ENCODE measurements at places on chromosomes 7 and 10.

DNA sequence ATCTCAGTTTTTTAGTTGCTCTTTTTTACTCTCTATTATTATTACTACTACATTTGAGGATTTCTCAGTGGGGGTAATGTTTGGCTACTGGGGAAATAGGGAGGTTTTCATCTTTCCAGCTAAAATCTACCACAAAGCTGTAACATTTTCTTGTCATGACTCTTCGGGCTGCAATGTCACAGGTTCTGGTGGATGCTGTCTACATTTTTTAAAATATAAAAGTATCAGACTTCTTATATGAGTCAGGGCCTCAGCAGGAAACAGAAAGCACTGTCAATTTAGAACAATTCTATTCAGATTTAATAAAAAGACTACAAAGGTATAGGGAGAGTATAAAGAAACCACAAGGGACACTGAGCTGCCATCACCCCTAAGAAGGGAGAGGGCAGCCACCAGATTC is 61.6 kb downstream of the DNAJC12 start:
- no peak for DNase-seq

DNA sequence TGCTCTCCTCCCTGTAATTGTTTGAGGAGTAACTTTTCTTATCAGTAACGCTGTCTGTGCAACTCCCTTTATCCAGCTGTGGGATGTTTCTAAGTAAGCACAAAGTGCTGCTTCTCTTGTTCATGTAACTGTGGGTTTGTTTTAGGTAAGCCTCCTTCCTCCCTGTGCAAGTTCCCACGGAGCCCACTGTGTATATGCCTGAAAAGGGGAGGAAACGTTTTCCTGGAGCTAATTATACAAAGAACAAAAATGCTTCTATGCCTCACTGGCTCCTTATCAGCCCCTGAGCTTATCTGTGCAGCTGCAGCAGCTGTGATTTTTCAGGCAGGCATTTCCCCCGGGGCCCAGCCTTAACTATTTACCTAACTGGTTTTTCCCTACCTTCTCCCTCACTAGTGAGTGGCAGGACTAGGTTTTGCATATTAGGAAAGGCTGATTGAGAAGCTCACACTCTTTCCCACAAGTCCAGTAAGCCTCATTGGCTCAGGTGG is 593.4 kb upstream of the GHITM start:
- no peak for DNase-seq

DNA sequence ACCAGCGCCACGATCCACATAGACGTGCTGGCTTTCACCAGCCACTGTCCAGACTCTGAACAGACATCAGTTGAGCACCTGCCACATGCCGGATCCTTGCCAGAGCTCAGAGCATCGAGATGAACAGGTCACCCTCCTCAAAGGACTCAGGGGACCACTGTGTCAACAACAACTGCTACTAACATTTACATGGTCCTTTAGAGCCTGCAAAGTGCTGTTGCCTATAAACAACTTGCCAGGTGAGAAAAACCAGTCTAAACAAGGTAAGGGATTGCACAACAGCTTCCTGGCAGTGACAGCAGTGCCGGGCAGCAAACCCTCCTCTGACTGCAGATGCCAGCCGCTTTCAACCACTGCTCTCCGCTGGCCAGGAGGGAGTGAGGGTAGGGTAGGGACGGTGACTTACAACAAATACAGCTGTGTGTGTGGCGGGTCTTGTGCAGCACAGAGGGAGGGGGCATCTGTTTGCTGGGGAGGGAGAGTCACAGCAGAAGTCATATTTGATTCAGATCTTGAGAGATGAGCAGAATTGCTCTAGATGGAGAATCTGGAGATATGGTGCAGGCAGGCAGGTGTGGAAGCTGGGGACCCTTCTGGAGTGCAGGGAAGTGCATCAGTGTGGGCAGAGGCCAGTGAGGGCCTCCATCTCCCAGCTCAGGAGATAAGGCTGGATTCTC is 32.8 kb upstream of the RHEB start:
- DNase-seq: peak; percentile 43

- DNase-seq: no peak
Measured at GRCh38 chr7:119270644-119271043, 1002.3 kb upstream of the KCND2 start.

DNA sequence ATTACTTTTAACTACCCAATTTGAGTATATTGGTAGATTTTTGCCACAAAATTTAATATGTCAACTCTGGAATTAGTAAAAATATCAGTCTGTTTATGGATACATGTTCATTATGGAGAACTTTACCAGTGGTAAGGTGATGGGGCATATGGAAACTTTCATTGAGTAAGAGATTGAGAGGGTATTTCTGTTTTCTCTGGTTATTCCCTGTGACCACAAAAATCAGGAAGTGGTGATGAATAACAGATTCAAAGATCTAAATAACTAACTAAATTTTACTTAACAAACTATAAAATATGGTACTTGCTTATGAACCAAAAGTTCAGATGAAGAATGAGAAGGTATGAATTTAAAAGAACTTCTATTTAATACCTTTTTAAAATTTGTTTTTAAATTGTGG is 22.1 kb upstream of the STEAP4 start:
- no peak for DNase-seq

- DNase-seq: no peak
Measured at GRCh38 chr7:116464375-116464774, 35.2 kb upstream of the CAV2 start.

GRCh38 chr7:151115121-151115835 is 29.0 kb downstream of the AGAP3 start:
- DNase-seq: no peak

DNA sequence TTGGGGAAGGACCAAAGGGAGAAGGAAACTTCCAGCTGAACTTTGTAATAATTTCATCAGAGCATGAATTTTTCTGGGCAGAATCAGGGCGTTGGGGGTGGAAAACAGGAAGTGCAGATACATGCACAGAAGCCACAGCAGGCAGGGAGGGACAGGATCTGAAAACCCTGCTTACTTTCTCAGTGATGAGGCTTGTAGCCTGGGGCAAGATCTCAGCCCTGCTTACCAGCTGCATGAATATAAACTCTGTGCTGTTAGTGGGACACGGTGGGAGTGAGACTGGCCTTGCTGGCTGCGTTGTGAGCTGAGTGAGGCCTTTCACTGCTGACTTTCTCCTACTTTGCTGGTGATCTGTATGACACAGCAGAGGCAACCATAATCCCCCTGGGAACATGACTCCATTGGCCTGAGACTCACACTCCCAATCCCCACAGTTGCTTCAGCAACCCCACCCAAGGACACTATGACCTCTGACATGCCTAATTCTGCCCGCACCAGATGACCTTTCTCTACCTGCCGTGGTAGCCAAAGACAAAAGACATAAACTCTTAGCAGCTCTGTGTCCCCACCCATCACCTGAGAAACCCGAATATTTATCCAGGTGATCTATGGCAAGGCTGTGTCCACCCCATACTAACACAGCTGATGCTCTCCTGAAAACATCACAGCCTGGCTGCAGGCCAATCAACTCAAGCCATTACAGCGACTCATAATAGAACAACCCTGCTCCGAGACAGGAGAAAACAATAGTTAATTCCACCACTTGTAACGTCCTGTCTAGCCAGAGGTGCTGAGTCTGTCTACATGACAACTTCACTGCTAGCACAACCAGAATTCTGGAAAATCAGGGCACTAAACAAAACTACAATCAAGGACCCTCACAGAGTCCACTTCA is 190.7 kb upstream of the CHRM2 start:
- no peak for DNase-seq

DNA sequence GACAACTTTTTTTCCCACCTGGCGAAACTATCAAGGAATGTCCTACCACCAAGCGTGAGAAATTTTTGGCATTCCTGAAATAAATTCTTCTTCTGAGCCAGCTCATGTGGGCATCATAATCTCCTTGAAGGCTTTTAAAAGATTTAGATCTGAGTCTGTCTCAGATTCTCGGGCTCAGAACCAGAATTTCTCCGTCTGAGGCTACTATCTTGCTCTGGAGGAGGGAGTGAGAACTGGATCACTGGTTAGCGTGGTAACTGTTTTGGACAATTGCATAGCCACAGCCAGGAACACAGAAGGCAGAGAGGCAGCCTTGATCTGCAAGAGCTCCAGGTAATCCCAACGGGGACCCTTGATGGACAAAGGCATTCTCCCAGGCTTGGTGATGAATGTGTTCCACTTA is 1.0 kb upstream of the PLAC9 start:
- no peak for DNase-seq

DNA sequence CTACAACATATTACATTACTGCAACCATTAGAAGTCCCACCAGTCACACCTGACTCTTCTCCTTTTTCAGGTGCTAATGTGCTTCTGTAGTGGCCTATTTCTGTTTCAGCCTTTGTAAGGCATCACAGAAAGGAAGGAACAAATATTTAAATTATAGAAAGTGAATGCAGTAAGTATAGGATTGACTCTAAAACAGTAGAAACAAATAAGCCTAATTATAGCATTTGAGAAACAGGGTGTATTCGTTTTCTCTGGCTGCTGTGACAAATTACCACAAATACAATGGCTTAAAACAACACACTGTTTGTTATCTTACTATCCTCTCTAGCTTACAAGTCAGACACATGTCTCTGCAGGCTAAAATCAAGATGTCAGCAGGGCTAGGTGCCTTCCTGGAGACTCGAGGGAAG is 69.4 kb downstream of the CCSER2 start:
- DNase-seq: no peak

GRCh38 chr10:458421-458851 is 231.0 kb downstream of the DIP2C start:
- no peak for DNase-seq

- no peak for DNase-seq
Measured at GRCh38 chr7:126227055-126227454, 1025.7 kb downstream of the GRM8 start.

GRCh38 chr10:89369156-89370105 is 8.4 kb upstream of the IFIT1B start:
- DNase-seq: peak; percentile 70

- peak; percentile 81 for DNase-seq
Measured at GRCh38 chr7:124784879-124785818, 19.6 kb upstream of the GPR37 start.

DNA sequence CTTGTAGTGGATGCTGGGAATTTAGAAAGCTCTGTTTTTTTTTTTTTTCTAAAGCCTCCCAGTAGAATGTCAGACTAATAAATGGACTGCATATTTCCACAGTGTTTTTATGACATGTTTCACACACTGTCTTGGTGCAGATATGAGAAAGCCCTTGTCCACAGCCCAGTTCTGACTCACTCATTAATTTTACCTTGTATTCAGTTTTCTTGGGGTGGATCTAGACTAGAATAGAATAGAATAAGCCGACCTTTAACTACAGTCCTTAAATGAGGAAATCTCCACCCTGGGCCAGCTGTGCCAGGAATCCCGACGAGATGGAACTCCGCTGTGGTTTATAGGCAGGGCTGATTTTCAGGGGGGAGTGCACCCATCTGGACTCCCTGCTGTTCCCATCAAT is 274.7 kb downstream of the NRG3 start:
- no peak for DNase-seq

DNA sequence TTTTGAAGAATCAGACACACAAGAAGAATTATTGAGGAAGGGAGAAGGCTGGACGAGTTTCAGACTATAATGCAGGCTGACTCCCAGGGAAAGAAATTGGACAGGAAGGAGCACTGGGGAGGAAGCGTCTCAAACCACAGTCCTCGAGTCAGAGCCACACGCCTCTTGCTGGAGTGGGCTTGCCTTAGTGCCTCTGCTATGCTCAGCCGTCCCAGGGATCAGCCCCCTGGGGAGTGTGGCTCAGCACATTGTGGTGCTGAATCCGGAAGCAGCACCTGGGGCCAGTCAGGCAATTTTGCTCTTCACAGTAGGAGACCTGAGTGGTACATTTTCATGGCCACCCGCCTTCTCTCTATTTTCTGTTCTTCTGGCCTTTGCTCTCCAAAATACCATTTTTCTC is 67.4 kb upstream of the SLC35G1 start:
- no peak for DNase-seq

DNA sequence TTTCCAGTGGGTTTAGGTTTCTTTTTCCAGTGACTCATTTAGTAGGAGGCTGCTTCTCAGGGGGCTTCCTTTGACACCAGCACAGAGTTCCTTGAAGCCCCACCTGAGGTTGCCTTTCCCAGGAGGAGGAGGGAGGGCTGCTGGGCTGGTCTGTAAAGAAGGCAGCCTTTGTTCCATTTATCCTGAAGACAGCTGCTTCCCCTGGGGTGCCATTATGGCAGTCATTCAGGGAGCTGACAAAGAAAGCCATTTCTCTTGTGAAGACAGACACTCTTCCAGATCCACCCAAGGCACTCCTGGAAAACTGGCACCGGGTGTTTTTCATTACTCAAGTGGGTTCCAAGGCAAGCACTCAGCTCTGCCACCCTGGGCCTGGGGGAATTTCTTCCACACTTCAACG is 54.0 kb downstream of the MTURN start:
- DNase-seq: no peak

- no peak for DNase-seq
Measured at GRCh38 chr10:85649461-85649860, 717.1 kb downstream of the GRID1 start.
